ENCODE measurements at places on chromosomes 3 and 15.

DNA sequence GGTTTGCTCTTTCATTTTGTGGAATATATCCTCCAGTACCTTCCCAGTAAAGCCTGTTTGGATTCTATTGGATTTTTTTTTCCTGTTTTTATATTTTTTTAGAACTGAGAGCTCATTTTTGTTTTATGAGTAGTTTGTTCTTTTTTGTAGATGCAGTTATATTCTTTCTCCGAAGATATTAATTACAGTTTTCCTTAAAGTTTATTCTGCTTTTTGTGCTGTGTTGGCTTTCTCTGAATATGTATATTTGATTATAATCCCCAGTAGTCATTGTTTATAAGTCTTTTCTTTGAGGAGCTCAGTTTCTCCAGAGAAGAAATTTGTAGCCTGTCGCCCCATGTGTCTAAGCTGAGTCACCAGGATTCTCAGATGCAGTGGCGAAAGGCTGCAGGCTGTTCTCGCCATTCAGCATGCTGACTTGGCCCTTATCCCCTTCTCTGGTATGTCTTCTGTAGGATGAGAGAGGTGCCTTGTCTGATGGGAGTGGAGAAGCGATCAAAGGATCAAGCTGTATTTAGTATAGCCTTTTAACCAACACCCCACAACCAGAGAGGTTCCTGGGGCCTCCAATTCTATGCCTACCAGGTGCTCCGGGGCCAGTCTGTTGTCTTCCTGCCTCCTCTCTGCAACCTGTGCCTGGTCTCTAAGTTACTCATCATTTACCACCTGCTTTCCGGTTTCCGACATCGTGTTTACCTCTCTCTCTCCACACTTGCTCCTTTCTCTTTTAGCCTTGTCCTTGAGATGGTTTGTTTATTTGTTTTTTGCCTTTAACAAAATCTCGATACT, 31.7 kb upstream of the MFSD1 start:
- no peak for DNase-seq

DNA sequence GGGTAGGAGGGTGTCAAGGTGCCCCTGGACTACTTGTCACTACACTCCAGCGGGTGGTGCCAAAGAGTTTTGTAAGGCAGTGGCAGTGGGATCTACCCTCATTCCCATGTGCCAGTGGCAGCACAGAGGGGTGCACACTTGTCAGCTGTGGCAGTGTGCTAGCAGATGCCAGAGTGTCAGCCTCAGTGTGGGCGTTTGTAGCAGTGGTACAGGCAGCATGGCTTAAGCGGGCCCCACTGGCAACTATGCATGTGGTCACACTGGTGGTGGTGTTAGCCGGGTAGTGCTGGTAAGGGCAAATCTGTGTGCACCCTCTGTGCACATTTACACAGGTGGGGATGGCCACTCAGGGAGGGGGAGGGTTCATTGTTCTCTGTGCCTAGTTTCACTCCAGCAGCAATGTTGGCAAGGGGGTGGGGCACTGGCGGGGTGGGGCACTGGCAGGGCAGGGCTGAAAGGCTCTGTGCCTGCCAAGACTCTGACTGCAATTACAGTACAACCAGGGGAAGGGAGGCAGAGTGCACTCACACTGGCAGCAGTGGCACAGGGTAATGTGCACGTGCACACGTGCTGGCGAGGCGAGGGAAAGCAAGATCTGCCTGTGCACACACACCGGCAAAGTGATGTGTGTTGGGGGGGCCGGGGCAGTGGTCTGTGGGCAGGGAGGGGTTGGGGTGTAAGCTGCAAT, 31.8 kb downstream of the MYO9A start:
- no peak for DNase-seq

DNA sequence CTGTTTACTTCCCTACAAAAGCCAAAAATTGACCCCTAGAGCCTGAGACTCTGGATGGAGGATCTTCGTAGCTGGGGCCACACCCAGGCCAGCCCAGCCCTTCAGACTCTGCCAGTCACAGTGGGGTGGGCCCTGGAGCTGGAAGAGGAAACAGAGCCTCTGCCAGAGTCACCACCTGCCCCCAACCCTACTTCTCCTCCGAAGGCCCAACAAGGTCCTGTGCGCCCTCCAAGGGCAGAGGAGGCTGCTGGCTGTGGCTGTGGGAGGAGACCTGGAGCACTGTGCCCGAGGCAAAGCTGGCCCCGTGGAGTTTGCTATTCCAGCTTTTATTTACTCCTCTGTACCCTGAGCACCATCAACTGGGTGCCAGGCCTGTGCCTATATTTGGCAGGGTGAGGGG, 19.0 kb downstream of the CISH start:
- no peak for DNase-seq

GRCh38 chr3:152835601-152836102, 721 bp downstream of the P2RY1 start:
- DNase-seq: no peak

DNA sequence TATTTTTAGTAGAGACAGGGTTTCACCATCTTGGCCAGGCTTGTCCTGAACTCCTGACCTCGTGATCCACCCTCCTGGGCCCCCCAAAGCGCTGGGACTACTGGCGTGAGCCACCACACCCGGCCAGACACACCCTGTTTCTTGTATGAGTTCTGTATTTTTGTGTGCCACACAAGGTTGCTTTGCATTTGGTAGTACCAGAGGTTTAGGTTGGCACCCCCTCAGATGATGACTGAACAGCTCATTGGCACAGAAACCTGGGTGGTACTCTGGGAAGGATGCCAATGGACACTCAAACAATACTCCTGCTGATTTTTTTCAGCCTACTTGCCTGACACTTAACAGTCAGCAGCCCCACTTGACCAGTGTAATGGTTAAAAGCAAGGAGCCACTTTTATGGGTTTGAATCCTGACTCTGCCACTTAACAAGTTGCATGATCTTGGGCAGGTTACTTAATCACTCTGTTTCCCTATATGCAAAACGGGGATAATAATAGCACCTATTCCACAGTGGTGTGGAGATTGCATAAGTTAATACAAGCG, 39.2 kb upstream of the BCL2A1 start:
- peak; percentile 79 for DNase-seq

DNA sequence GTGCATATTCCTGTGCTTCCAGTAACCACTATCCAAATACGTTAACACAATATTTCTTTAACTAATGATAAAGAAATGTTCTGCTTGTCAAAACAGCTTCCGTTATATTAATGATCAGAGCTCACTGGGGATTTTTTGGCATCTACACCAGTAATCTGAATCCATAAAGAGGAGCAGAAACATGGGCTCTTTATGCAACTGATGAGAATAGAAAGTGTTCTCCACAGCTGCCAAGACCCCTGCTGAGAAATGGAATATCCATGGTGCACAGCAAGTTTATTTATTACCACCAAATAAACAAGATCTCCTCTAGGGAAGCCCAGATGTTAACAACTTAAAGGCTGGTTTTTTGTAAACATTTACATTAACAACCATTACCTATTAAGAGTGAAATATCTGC, 54.5 kb downstream of the ALDH1A2 start:
- DNase-seq: peak; percentile 28

GRCh38 chr3:72081471-72082185, 296.7 kb upstream of the PROK2 start:
- DNase-seq: no peak

- DNase-seq: no peak
Observed at GRCh38 chr3:58521917-58522631, 14.9 kb downstream of the ACOX2 start.

GRCh38 chr3:140319739-140320138, 358.1 kb upstream of the TRIM42 start:
- no peak for DNase-seq

DNA sequence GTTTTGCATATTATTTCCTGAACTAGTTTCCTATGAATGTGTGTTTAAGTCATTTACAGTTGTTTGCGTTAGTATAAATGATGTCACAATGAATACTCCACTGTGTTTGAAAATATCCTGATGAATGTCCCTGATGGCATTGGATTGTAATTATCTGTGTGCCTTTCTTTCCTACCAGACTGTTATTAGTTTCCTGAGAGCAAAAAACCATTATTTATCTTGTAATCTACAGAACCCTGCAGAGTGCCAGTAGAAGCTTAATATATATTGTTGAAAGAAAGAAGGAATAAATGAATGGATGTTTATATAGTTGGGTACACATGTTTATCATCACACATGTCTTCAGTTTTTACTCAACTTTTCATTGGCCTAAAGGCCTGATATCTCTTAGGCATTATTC, 312.6 kb downstream of the AGBL1 start:
- DNase-seq: no peak

GRCh38 chr3:197023241-197023997, 6.2 kb downstream of the MELTF start:
- DNase-seq: peak; percentile 81

DNA sequence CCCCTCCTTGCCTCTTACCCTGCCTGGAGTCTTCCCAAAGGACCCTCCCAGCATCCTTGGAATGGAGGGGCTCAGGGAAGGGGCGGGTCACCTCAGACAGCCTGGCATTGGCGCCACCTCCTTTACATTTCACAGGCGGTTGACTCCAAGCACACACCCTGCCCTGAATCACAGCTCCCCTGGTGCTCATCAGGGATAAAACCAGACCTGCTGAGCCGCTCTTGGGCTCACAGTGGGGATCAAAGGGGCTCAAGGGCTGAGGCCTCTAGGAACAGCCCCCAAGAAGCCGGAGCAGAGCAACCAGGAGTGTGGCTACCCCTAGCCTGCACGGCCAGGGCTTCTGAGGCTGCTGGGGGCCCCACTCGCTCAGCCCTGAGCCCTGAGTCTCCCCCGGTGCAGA, 16.6 kb downstream of the LINGO1 start:
- no peak for DNase-seq

DNA sequence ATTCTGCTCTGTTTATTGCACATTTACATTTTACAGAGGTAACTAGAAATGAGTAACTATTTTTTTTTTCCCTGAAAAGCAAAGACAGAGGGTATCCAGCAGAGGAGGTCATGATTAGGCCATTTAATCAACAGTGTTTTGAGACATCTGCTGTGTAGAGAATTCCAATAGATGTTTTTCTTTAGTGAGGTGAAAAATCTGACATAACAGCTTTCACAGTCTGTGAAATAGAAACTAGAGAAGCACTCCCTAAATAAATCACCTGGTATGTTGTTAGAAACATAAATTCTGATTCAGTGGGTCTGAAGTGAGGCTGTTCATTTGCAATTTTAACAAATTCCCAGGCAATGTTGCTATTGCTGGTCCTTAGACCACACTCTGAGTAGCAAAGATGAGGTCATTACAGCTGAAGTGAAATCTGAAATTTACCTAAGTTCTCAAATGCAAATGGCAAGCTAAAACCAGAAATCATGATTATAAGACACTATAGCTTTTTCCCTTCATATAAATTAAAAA, 329.2 kb upstream of the LRRC3B start:
- DNase-seq: no peak

- no peak for DNase-seq
Observed at GRCh38 chr3:157368171-157368570, 68.5 kb upstream of the PTX3 start.

GRCh38 chr15:57356636-57357035, 19.7 kb upstream of the CGNL1 start:
- no peak for DNase-seq

GRCh38 chr15:24835301-24835700, 119.5 kb upstream of the SNRPN start:
- no peak for DNase-seq

GRCh38 chr15:32677238-32677750, 35.8 kb downstream of the SCG5 start:
- peak; percentile 70 for DNase-seq

DNA sequence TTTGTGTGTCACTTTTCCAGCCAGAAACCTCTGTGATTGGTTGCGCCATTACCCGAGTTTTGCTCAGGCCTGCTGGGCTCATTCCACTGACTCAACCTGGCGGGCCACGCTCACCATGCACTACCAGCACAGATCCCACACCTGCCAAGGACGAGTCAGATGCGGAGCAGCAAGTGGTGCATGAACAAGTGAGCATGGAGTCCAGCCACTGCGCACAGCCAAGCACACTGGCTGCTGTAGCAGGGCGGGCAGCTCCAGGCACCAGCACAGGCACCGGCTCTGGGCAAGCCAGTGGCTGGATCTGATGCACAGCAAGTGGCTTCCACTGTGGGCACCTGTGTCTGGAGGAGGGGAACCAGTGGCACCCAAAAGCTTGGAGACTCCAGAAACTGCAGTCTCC, 110.4 kb downstream of the CBLB start:
- DNase-seq: no peak

GRCh38 chr3:20537234-20537633, 351.2 kb upstream of the SGO1 start:
- DNase-seq: no peak

DNA sequence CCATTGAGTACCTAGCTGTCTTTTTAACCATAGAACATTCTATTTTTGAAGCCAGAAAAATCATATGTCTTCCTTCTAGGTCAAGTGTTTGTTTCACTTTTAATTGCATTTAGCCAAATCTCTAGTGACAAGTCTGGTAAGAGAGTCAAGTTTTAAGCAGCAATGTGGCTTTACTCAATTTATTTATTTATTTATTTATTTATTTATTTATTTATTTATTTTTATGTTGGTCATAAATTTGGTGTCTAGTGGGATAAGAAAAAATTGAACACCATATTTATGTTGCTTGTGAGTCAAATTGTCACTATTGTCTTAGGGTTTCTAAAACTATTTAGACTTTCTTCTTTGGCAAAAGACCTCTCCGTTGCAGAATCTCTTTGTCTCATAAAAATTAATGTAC, 174.5 kb upstream of the BCHE start:
- DNase-seq: no peak

GRCh38 chr3:146241523-146242240, 9.2 kb downstream of the PLSCR4 start:
- no peak for DNase-seq

DNA sequence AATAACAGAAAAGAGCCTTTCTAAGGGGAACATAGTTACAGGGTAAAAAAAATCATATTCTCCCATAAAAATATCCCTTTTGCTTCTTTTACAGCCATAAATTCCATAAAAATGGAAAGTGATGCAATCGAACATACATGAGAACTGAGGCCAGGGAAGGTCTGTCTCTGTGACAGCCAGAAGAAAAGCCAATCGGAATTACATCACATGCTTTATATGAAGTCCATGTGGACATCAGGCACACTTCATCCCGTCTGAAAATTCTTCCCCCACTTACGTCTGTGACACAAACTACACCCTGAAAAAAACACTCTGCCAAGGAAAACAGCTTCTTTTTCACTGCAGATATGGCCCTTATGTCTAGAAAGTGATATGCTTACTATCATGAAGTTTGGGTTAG, 323.5 kb downstream of the ERC2 start:
- no peak for DNase-seq

GRCh38 chr3:112699436-112699978, 58.6 kb upstream of the CCDC80 start:
- no peak for DNase-seq

GRCh38 chr15:36881516-36881915, 218.8 kb downstream of the MEIS2 start:
- no peak for DNase-seq

DNA sequence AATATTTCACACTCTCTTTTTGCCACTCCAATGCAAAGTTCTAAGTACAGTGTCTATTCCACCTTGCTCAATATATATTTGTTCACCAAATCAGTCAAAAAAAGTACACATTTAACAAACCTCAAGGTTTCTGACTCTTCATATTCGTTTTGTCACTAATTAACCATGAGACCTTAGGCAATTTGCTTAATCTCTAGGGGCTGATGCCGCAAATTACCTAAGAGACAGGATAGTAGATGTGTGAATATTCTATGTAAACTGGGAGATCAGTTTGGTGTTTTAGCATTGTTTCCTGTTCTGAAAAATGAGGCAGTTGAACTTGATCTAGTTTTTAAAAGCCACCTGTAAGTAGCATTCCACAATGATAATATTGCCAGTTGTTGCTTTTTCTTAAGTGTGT, 182.5 kb upstream of the KCNH8 start:
- DNase-seq: no peak

- no peak for DNase-seq
Observed at GRCh38 chr3:72724070-72724469, 124.2 kb downstream of the SHQ1 start.

All from NCI-H1105 treated with DMSO at 0.1 percent for 48 hours (cell line).